ENCODE measurements at places on chromosomes 12 and 14. TPM values are rescaled to one million over a fixed set of nuclear protein-coding genes. Genes with fewer than 3 reads are reported as not detected.

GRCh38 chr14:37864861-37865718, 269.7 kb downstream of the TTC6 start:
- DNase-seq: no peak

The HHIPL1 gene
- 0.35 TPM for total RNA-seq

The MEG3 gene
- total RNA-seq: 2.3 TPM

GRCh38 chr12:109988274-109988673, 7.9 kb downstream of the GIT2 start:
- DNase-seq: no peak

Data from T-cell (primary cell).